ENCODE measurements at places on chromosomes 5 and 9. TPM values are rescaled to one million over a fixed set of nuclear protein-coding genes. Genes with fewer than 3 reads are reported as not detected.
A peak's percentile ranks its signal among the peaks of the same experiment; 100 is the strongest.

DNA sequence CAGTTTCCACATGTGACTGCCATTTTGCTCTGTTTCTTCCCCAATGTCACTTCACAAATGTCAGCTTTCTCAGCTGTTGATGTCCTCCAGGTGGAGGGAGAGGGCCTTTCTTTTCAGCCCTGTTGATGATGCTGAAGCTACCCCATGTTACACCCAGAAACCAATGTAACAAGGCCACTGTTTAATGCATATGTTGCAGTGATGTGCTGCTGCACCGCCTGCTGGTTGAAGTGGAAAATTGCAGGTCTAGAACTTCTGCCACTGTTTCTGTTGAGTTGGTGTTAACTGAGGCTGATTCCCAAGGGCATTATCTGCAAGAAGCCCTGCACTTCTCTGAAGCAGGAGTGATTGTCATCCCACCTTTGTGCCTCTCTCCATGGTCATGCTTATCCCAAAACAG, 428.4 kb downstream of the KDM4C start:
- no peak for DNase-seq

GRCh38 chr5:67941614-67942401, 273.7 kb upstream of the PIK3R1 start:
- no peak for DNase-seq

- DNase-seq, result peak; percentile 79
Observed at GRCh38 chr5:176837707-176838115, 27.4 kb downstream of the UNC5A start.

GRCh38 chr9:137974746-137975526, 97.4 kb downstream of the CACNA1B start:
- peak; percentile 40 for DNase-seq

- no peak for DNase-seq
Observed at GRCh38 chr5:125262782-125263181, 516.3 kb upstream of the ZNF608 start.

- no peak for DNase-seq
Observed at GRCh38 chr5:79829260-79829659, 139.6 kb downstream of the CMYA5 start.

GRCh38 chr5:167953151-167953798, 338.2 kb upstream of the WWC1 start:
- DNase-seq, result no peak

DNA sequence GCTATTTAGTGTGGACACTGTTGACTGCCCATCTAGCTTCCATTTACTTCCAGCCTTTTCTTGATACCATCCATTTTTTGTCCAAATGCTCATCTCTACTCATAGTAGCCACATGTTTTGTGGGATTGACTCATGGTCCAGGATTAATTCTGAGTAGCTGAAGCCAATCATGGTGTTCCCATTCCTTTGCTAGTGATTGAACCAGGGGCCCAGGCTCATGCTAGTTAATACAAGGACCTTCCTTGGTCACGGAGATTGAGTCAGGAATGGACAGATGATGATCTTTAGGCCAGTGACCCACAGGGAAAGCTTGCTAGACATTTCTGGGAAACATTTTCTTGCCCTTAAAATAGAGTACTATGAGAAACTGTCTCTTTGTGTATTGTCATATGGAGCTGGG, 272.9 kb upstream of the RIOK2 start:
- no peak for DNase-seq

- no peak for DNase-seq
Observed at GRCh38 chr9:120456218-120456617, 123.7 kb downstream of the CDK5RAP2 start.

- no peak for DNase-seq
Observed at GRCh38 chr9:20987521-20987920, 43.9 kb downstream of the HACD4 start.

- no peak for DNase-seq
Observed at GRCh38 chr5:157205708-157206107, 25.1 kb downstream of the ITK start.

- DNase-seq, result no peak
Observed at GRCh38 chr9:113563826-113564497, 100.4 kb downstream of the RGS3 start.

- no peak for DNase-seq
Observed at GRCh38 chr5:25754895-25755294, 1110.1 kb upstream of the CDH10 start.

DNA sequence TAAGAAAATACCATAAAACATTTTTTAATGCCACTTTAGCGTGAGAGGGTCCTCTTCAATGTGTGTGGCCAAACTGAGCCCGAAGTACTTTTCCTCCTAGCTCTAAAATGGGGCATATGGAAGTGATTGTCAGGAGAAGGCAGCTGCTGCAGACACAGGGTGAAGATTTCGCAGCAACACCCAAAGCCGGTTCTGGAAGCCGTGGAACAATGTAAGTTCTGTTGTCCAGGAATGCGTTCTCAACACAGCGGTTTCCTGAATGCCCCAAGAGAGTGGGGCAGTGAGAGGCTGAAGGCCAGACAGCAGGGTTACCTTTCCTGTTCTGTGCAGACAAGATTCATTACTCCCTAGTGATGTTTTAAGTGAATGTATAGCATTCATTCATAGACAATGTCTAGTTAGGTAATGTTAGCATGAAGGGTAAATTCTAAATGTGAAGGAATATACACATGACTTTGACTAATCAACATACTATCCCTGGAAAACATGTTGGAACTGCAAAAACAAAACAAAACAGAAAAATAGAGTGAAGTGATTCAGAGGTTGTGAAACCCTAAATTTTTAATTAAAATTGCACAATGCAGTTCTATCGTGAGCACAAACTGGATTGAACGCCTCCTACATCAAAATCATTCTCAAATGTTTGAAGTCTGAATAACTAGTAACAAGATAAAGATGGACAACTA, 197.0 kb upstream of the SEMA6A start:
- no peak for DNase-seq

- no peak for DNase-seq
Observed at GRCh38 chr5:144531188-144531587, 360.5 kb downstream of the KCTD16 start.

The HTR1A gene
- total RNA-seq, result not detected

The RASGRF2 gene
- total RNA-seq, result 0.58 TPM

The NCS1 gene
- 2.5 TPM for total RNA-seq

The GCNT4 gene
- total RNA-seq, result 0.25 TPM

The THBS4 gene
- 0.23 TPM for total RNA-seq

Data from left lobe of liver (tissue), 2 donors.